WTC11 (cell line): ENCODE measurements at places on chromosomes 4 and X. TPM values are rescaled to one million over a fixed set of nuclear protein-coding genes. Genes with fewer than 3 reads are reported as not detected.

MCUB gene
- total RNA-seq = 11.2 to 26.8 TPM (median 13.1 TPM) in 3 replicates

CTAG2 gene
- not detected in 3 replicates for total RNA-seq

ZNF275 gene
- total RNA-seq = 9.3 to 9.9 TPM (median 9.8 TPM) in 3 replicates

PF4V1 gene
- not detected in 3 replicates for total RNA-seq

- peak; percentile 34 for DNase-seq
These were observed 168.6 kb downstream of the PTTG2 start for GRCh38 chr4:38128478-38129459.

GRCh38 chr4:52750819-52751486, at the start of gene ERVMER34-1:
ERVMER34-1 (minus strand) TSS chr4:52751425; CDS start chr4:52745520, 5,905 bp downstream.
- peak; percentile 56 for DNase-seq

DNA sequence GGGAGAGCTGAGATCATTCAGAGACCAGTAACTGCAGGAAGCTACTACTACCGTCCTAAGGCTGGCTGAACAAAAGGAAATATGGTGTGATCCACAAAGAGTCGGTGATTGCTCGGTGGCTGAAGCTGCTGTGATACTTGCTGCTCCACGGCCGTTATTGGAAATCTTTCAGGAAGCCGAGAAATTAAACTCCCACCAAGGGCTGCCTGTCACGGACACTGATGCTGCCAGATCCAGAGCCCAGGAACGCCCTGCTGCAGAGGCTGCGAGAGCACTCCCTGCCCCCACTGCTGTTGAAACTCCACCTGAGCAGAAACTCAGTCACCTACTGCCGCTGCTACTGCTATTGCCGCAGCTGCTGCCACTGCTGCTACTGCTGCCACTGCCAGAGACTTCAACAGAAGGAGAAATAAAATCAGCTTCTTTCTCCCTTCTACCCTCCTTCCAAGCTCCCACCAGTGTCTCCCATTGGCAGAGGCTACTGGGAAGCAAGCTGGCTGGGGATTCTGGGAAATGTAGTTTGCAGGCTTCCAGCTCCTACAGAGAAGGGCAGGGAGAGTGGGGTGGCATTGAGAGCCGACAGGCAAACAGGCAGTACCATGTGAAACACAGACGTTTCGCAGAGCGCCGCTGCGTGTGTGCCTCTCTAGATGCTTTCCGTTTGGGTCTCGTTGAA, 126.0 kb upstream of the ENPP6 start:
- peak; percentile 64 for DNase-seq
